ENCODE measurements at places on chromosomes 13 and 19. TPM values are rescaled to one million over a fixed set of nuclear protein-coding genes. Genes with fewer than 3 reads are reported as not detected.

DNA sequence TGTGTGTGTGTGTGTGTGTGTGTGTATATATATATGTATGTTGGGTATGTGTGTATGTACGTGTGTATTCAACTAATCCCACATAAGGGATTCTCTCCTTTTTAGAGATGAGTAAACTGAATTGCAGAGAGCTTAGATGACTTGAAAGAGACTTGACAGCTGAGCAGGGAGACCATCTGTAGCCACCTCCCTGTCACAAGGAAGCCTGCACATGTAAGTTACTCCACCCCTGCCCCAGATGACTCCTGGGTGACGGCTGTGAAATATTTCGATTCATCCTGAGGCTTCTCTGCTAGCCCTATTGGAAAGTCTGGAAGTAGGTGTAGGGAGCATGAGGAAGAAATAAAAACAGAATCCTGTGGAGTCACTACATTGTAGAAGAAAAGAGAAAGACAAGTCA, 480.4 kb downstream of the FOXO1 start:
- DNase-seq = no peak

- DNase-seq = no peak
These were observed 306.8 kb downstream of the DCLK1 start for GRCh38 chr13:35824395-35824794.

DNA sequence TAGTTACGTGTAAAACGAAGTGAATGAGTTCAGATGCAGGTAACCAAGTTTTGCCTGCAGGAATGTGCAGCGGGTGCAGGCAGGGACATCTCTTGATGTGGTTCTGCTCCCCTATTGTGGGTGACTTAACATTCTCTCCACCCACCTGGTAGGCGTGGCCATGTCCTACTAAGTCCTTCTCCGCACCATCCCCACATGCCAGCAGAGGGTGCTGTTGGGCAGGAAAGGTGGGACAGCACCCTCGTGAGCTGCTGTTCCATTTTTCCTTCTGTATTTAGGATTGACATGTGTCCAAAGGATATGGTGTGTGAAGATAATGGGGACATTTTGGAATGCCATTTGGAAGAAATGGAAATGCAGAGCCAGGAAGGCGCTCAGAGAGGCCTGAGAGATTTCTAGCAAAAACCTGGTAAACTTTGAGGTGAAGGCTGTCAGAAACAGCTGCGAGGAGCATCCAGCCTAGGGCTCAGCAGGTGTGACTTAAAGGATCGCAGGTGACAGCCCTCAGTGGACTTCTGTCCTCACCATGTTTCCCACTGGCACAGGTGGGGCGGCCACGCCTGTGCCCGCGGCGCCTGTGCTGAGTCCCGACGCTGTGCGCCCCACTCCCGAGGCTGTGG, 26.2 kb upstream of the MCF2L start:
- DNase-seq = peak; percentile 93

GRCh38 chr19:17479325-17479791, 9.0 kb downstream of the SLC27A1 start:
- no peak for DNase-seq

The FUT3 gene
- 28.5 TPM for total RNA-seq

GRCh38 chr19:23558541-23558940, 128.5 kb downstream of the ZNF675 start:
- DNase-seq = no peak

DNA sequence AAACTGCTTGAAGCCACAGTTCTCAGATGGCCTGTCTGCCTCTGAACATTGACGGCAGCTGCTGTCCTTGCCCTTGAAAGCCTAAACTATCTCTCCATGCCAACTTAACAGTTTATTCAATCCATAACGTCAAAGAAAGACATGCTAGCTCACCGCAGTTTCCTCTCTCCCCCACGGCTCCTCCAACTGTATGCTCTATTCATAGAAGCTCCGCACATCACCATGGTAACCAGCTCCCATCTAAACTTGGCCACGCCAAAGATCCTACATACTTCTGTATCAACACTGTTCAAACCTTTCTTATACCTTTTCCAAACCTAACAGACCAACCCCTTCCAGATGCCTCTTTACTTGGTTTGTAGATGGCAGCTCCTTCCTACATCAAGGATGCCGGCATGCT, 48.6 kb downstream of the ZNF91 start:
- no peak for DNase-seq

GRCh38 chr13:59488436-59488835, 675.3 kb downstream of the DIAPH3 start:
- DNase-seq = no peak

The GPR12 gene
- not detected for total RNA-seq
